SK-MEL-5 (cell line): ENCODE measurements at places on chromosomes 7 and 10.

- DNase-seq, result no peak
These were observed 97.6 kb upstream of the ITGB1 start for GRCh38 chr10:33055625-33056024.

- DNase-seq, result no peak
These were observed 150.2 kb upstream of the FZD8 start for GRCh38 chr10:35792291-35792690.

GRCh38 chr10:112678581-112678980 is 231.6 kb downstream of the VTI1A start:
- peak; percentile 69 for DNase-seq

DNA sequence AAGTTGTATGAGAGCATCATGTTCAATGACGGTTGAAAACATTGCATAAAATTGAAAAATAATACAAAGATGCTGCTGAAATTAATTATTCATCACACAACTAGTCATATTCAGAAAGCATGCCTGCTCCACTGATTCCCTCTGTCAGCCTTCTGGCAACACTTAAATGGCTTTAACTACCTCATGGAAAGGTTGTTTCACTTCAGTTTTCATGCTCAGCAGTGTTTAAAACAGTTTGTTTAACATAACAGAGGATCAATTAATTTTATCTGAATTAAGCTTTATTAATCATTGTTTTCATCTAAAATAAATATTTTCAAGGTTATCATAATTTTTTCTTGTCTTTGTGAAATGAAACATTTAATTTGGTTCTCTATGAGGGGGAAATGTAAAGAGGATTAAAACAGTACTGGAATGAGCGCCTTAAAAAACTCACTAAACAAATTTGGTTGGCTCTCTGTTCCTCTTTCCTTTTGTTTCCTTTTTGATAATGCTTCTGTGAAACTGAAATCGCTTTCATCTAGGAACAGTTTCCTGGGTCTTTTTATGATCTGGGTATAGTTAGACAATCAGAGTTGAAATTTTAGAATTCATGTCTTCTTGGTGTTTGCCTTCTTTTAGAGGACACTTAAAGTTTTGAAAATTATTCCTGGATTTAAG is 427.4 kb downstream of the SH2D4B start:
- DNase-seq, result no peak

DNA sequence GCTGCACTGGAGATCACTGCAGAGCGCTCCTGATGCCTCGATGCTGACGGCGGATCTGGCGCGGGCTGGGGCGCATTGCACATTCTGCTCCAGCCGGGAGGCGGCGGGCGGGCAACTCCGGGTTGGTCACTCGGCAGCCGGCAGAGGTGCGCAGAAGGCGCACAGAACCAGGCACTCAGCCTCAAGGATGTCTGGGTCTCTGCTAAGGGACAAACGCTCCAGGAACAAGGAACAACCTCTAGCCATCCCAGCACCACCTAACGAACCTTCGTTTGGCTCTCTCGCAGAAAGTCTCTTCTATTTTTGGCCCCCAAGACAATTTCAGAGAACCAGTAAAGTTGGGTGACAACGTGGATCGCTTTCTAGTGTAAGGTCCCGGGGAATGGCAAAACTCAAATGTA is 254.6 kb downstream of the OTUD1 start:
- DNase-seq, result no peak

- DNase-seq, result no peak
These were observed 6.9 kb upstream of the HILPDA start for GRCh38 chr7:128448751-128449302.

DNA sequence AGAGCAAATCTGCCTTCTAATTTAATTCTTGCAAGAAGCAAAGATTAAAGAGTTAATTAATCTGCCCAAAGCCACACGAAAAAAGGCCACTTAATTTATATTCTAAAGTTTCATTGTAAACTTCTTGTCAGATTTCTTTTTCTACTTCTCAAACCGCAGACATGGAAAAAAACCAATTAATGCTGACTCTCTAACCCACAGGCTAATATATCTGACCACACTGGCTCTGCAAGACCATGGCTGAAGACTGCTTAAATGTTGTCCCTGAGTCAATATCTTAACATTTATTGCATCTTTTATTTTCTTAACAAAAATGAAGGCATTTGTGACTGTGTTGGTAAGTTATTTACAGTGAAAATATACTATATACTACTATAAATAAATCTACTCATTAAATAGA is 234.0 kb upstream of the SP8 start:
- DNase-seq, result no peak

DNA sequence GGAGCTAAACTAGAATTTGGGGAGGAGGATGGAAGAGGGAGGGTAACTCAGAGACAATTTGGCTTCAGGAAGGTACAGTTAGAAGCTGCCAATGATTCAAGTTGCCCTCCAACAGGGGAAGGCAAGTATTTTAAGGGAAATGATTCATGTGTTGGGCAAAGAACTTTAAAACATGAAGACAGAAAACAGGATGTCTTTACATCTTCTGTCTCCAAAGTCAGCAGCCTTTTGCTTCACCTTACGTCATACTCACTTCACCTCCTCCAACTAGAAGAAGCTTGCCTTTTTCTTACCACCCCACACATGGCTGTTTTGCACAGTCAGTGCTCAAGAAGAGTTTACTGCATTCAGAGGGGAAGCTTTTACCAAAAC is 36.1 kb downstream of the PPP1R3C start:
- DNase-seq, result peak; percentile 28

DNA sequence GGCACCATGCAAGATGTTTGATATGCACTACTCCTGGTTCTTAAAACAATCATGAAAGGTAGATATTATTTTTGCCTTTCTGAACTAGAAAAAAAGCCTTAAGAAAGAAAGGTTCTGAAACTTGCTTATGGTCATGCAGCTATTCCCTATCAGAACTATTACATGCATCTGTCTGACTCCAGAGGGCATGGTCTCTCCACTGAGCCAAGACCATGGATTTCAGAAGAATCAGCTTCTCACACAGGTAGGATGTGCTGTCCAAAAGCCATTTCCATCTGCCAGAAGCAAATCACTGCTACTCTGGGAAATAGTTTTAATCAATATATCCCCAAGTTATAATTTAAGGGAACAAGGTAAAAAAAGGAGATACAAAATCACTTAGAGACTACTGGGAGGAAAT is 69.5 kb downstream of the STK17A start:
- no peak for DNase-seq

DNA sequence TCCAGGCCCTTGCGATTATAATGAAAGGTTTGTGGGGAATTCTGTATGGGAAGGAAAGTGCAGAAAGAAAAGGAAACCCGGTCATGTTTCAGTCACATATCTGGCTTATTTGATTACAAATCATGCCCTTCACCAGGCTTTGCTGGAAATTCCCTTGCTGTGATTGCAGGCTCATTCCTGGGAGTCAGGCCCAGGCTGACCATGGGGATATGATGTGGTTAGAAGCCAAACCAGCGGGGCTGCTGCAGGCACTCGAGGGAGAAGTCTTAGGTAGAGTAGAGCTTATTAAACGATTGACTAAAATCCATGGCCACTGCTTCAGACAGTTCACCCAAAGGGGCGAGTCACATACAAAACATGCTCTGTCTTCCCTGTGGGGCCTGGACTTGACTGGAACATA is 16.2 kb downstream of the PKD1L1 start:
- no peak for DNase-seq

DNA sequence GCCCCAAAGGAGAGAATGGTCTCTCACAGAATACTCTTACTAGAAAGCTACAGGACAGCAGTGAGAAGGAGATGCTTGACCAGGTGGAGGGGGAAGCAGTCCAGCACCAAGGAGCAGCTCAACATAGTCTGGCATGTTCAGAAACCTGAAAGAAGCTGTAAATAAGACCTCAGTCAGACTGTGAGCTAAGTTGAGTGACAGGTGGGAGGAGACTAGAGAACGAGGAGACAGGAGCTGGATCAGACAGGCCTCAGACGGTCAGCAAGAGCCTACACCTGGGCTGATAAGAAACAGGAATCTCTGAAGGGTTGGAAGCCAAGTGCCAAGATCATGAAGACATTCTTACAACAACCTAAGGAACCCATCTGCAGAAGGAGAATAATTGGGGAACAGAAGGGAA is 54.5 kb downstream of the ELMO1 start:
- no peak for DNase-seq

- DNase-seq, result peak; percentile 28
These were observed 17.3 kb downstream of the MGAM start for GRCh38 chr7:142012825-142013511.

GRCh38 chr7:132152131-132152889 is 424.0 kb downstream of the PLXNA4 start:
- no peak for DNase-seq

DNA sequence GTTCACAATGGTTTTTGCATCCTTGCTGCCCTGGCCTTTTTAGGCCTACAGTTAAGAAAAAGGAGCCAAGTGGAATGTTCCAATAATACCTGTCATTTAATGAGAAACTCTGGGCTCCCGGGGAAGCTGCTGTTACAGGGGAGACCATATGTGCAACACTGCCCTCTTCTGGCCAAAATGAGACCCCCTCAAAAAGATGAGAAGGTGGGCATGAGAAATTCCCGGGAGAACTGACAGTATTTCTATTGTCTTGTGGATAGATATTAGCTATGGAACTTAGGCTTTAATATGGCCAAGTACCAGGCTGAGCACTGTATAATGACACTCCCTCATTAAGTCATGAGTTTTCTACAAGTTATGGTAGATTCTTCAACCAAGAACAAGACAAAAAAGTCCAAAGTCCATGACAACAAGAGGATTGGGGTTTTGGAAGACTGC is 99.4 kb downstream of the CCDC3 start:
- peak; percentile 55 for DNase-seq

DNA sequence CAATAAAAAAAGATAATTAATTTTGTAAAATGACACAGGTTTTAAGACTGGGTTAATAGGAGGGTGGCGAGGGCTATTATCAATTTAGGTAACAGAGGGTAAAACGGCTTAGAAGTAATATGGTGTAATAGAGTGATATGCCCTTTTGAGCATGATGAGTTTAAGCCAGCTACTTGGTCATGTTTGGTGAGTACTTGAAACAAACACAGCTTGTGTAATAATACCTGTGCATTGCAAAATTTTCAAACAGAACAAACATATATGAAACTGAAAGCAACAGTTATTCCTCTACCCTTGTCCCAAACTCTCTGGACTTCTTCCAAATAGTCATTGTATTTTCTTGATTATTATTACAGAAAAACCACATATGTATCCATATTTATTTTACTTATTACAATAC is 241.7 kb downstream of the MAGI2 start:
- DNase-seq, result no peak

GRCh38 chr7:106965108-106965507 is 79.4 kb upstream of the PRKAR2B start:
- DNase-seq, result no peak

- no peak for DNase-seq
These were observed 382 bp upstream of the ARMS2 start for GRCh38 chr10:122454071-122454470.

- no peak for DNase-seq
These were observed 238.3 kb upstream of the RNF32 start for GRCh38 chr7:156402255-156402654.

DNA sequence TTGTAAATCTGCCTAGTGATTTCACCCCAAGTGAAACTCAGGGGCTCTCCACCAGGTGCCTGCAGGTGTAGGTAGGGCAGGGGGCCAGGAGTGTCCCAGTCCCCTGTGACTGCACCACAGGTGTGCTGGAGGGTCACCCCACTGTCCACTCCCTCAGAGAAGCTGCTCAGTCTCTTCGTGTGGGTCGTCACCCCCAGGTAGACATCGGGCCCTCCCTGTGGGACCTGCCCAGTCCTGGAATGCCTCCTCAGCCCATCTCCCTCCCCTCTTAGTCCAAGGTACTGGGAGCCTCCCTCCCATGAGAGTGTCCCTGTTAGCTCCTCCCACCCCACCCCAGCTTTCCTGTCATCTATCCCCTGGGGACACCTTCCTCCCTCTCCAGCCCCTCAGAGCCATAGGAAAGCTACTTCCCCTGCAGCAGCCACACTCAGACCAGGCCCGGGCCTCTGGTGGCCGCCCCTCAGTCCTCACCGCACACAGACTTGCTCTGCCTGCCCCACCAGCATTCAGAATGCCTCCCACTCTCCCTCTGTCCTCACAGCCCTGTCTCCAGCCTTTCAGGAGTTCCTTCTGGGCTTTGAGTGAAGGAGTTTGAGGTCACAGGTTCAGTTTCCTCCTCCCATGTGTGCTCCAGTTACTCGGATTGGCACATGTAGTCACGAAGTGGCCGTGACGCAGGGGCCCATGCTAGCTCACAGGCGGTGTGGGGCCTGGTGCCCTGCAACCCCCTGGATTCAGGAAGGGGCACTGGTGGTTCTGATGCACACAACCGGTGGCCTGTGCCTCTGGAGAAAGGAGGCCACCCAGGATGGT is 5.1 kb downstream of the ALOX5 start:
- no peak for DNase-seq

DNA sequence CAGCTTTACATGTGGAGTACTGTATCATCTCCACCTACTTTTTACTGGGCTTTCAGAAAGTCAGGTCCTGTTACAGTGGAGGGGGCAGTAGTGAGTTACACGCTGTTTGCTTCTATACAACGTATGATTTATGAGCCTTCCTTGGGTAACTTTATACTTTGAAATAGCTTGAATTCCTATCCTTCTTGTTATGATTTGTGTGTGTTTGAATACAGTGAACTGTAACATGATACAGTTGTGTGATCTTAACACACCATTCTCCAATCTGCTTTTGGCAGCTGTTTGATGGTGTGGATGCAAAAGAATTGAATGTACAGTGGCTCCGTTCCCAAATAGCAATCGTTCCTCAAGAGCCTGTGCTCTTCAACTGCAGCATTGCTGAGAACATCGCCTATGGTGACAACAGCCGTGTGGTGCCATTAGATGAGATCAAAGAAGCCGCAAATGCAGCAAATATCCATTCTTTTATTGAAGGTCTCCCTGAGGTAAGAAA is 41.7 kb downstream of the SP8 start:
- DNase-seq, result peak; percentile 48

GRCh38 chr7:88396295-88396947 is 89.7 kb upstream of the STEAP4 start:
- no peak for DNase-seq

DNA sequence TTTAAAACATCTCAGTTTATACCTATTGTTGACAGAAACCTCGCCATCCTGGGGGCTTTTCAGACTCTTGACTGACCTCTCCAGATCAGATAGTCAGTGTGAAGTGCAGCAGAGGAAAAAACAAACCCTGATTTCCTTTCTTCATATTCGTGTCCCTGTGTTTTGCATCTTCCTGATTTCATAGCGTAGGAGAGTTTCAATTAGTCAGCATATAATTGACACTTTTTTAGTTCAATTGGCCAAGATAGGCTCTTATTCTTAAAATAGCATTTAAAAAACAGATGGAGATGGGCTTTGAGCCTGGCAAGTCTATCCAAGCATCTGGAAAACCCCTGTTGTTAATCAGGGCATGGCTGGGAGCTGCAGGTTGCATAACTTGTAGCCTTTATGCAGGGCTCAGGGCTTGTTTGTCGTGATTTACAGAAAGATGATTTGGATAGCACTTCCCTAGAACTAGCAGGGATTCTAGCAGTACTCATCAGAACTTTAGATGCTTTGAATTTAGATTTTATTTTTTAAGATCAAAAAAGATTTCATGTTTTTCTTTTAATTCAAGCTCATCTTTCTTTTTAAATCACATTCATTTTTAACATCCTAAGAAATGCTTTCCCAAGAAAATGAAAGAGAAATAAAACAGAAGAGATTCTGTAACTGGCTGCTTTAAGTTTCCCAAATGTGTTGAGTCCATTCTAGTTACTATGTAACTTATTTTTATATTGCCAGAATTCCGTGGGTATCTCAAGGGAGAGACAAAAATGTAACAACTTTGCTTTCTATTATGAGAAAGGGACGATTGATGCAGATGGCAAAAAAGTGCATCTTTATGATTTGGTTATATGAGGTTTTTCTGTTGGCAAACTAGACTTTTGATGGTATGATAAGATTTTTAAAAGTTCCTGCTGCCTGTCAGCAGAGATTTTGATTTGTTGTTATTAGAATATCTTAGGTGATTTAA is 270.8 kb upstream of the FZD8 start:
- DNase-seq, result no peak
